ENCODE measurements at places on chromosomes 12 and 14.

- DNase-seq: no peak
These were observed 157.0 kb downstream of the MYRFL start for GRCh38 chr12:69981881-69982475.

DNA sequence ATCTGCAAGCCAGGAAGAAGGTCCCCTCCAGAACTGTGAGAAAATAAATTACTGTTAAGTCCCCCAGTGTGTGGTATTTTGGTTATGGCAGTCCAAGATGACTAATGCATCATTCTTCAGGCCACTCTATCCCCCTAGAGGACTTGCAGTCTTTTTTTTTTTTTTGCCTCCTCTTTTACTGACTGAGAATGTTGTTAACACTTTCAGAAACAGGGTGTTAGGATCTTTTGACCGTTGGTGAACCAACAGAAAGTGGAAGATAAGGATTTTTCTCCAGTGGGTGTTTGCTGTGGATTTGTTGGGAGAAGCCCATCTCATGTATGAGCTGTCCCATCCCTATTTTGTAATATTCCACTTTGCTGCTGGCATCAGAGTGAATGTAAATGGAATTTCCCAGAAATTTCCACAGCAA is 37.8 kb downstream of the MARK3 start:
- DNase-seq: peak; percentile 76

DNA sequence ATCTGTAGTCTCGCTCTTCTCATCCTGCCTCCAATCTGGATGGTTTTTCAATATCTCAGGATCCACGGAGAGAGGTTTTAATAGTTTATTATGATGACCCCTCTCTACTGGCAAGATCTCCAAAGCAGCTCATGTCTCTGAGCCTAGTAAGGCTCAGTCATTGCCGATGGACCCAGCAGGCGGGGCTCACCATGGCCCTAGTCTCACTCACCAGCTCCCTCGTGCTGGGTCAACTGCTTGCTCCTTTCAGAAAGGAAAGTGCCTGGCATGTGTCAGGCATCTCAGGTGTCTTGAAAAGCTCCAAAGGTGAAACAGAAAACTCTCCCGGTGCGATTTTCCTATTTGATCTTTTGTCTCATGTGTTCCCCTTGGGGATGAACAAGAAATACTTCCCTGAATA is 179.0 kb downstream of the CALM1 start:
- no peak for DNase-seq

GRCh38 chr12:55830601-55831446 is 1.4 kb upstream of the DNAJC14 start:
- no peak for DNase-seq

DNA sequence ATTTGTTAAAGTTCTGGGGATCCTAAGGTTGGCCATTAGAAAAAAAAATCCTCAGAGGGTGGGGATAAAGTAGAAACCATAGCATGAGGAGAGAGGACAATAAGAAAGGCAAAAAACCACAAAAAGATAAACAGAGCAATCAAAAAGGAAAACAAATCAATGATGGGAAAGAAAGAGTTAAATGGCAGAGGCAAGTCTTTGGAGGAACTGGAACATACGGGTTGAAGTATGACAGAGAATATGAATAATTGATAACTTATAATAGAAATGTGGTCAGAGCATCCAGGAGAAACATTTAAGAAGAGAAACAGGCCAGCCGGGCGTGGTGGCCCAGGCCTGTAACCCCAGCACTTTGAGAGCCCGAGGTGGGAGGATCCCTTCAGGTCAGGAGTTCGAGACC is 17.8 kb upstream of the SALL2 start:
- DNase-seq: no peak

- peak; percentile 91 for DNase-seq
These were observed 515.7 kb downstream of the ETNK1 start for GRCh38 chr12:23140710-23141109.

DNA sequence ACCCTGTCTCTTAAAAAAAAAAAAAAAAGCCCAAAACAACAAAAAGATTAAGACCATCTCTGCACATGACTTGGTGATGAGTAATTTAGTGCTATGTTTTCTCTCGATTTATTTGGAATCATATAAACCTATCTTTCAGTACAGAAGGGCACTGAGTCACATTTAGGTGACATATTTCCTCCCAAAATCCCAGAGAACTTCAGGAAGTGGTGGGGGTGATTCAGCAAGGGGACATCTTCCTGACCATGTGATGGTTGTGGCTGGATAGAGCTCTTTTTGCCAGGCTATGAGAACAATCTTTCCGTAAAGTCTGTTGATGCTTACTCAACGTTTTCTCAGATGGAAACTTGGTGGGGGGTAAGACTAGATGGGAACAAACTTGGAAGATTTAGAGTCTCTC is 50.0 kb downstream of the PPFIBP1 start:
- DNase-seq: peak; percentile 86

GRCh38 chr12:101931498-101932326 is 54.3 kb downstream of the DRAM1 start:
- DNase-seq: no peak

DNA sequence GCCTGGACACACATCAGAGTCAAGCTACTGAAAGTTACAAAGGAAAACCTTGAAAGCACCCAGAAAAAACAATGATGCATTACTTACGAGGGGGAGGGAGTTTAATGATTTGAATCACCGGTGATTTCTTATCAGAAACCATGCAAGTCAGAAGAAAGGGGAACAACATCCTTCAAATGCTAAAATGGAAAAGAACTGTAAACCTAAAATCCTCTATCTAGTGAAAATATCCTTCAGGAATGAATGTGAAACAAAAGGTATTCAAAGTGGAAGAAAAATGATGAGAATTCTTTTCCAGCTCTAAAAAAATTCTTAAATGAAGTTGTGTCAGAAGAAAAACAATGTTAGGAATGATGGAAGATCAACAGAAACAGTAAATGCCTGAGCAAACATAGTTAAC is 16.8 kb downstream of the SCAF11 start:
- DNase-seq: no peak

DNA sequence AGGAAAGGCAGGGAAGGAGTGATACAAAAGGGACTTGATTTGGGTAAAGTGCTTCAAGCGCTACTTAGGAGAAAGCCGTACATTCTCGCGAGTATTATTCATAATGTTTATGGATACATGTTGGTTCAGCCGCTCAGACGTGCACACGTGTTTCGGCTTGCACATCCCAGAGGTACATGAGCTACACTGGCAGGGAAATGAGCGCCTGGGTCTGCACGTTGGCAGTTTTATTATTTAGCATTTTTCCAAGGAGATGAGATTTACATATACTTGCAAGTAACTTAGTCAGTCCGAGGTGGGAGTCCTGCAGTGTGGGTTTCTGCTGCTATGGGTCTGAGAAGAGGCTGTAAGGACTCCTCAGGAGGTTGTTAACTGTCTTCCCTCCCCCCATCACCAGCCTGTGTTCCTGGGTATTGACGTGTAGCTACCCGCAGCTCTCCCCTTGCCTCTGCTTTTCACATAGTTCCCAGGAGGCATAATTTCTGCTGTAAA is 1.5 kb downstream of the PRKCH start:
- no peak for DNase-seq

GRCh38 chr12:62701492-62701891 is 233.5 kb downstream of the PPM1H start:
- DNase-seq: no peak

DNA sequence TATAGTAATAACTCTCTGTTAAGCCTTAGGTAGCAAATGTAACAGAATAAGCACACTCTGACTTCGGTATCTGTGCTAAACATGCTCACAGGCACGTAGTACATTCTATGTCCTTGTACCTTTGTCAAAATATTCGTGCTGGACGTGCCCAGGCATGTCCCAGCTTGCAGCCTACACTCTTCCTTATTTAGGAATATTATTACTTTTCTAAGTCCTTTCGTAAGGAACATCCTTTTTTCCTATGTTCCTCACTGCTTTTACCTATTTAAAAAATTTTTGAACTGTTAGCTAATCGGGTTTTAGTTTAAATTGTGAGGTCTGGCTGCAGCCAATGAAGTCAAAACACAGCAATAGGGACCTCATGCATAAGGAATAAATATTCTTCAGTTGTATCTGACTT is 24.1 kb upstream of the UBC start:
- DNase-seq: no peak

GRCh38 chr12:11555195-11555594 is 94.3 kb upstream of the ETV6 start:
- no peak for DNase-seq

DNA sequence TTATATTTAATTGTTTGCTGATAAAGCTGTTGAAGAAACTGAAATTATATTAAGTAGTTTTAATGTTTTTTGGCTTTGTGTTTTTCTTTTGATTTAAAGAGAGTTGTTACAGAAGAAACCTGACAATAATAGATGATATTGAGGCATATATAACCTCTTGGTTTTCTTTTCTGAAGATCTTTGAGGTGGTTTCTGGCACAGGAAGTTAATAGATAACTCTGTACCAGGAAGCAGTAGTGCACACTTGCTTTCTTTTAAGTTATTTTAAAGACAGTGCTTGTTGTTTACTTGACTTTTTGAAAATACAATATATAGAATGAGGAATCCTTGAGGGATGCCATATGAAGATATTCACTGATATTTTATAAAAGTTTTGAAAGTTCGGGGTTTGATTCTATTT is 209.0 kb upstream of the FBXO33 start:
- no peak for DNase-seq

DNA sequence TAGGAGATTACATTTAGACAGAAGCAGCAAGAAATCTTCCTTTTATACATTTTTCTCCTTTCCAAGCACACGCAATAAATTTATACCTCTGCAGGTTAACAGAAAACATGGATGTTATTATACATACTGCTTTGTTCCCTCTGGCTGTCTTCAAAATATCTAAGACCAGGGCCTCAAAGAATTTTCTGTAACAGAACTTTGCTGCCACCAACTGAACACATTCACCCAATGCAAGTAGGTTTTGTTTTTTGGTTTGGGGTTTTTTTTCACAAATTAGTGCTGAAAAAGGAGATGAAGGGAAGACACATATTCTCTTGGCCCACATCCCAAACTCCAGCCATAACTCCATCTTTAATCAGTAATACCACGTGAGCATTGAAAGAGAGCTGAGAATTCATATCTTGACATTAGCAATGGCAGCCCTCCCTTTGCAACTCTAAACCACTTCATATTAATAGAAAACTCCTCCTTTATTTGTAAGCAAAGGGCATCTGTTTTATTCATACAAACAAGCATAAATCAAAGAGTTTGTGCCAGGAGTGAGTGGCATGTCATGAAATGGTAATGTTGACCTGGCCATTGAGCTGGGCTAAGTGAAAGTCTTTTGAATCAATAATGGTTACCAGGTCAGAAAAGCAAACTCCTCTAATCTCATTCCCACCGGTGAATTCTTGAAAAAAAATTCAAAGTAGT is 150.8 kb upstream of the FSCB start:
- no peak for DNase-seq

DNA sequence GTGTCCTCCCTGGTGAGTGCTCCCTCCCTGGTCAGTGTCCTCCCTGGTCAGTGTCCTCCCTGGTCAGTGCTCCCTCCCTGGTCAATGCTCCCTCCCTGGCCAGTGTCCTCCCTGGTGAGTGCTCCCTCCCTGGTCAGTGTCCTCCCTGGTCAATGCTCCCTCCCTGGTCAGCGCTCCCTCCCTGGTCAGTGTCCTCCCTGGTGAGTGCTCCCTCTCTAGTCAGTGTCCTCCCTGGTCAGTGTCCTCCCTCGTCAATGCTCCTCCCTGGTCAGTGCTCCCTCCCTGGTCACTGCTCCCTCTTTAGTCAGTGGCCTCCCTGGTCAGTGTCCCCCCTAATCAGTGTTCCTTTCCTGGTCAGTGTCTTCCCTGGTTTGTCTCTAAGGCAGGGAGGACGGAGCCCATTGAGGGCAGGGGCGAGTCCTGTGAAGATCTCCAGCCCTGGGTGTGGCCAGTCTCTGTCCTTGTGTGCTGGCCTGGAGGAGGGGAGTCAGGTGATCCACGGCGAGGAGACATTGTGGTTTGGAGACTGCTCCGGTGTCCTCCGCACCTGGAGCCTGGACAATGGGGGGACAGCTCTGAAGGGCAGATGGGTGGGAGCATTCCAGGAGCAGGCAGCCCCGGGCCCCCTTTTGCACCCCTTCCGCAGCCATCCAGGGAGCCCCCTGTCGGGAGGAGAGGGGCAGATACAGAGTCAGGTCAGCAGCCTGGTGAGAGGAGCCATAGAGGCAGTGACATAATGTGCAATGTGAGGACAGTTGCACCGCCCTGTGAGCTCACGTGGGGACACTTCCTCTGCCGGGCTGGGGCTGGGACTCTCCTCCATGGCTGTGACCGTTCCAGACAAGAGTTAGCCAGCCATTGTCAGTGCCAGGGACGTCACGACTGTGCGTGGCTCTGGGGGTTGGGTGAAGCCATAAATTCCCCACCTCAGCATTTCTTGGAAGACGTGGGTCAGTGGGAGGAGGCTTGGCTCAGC is 93.4 kb downstream of the ADGRD1 start:
- DNase-seq: no peak

DNA sequence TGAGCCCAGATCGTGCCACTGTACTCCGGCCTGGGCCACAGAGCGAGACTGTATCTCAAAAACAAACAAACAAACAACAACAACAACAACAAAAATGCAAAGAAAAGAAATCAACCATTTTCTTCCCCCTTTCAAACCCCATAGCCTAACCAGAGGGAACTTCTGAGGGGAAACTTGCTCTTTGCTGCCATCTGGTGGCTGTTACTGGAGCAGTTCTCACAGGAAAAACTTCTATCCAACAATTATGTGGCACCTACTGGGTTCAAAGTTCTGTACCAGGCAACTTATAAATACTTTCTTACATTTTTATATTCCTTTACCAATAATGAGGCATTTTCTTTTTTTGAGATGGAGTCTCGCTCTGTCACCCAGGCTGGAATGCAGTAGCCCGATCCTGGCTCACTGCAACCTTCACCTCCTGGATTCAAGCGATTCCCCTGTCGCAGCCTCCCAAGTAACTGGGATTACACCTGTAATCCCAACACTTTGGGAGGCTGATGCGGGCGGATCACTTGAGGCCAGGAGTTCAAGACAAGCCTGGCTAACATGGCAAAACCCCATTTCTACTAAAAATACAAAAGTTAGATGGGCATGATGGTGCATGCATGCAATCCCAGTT is 50.9 kb upstream of the BICDL1 start:
- peak; percentile 33 for DNase-seq

DNA sequence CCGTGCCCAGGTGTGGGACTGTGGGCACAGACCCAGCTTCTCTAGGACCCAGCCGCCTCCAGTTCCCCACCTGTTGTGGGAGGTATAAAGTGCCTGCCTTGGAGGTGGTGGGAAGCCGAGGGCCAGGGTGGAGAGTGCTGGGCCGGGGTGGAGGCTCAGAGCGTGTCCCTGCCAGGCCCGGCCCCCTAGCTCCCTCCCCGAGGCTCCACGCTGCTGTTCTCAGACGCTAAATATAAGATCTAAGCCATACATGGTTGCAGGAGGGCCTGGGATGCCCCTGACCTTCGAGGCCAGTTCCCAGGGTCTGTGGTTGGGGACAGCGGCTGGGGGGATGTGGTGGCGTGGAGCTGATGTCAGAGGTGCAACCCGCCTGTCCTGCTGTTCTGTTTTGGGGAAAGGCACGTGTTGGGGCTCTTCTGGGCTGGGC is 10.8 kb downstream of the INF2 start:
- DNase-seq: no peak

GRCh38 chr14:48504921-48505320 is 829.5 kb upstream of the MDGA2 start:
- no peak for DNase-seq
